ENCODE measurements at places on chromosomes 1 and 21.

DNA sequence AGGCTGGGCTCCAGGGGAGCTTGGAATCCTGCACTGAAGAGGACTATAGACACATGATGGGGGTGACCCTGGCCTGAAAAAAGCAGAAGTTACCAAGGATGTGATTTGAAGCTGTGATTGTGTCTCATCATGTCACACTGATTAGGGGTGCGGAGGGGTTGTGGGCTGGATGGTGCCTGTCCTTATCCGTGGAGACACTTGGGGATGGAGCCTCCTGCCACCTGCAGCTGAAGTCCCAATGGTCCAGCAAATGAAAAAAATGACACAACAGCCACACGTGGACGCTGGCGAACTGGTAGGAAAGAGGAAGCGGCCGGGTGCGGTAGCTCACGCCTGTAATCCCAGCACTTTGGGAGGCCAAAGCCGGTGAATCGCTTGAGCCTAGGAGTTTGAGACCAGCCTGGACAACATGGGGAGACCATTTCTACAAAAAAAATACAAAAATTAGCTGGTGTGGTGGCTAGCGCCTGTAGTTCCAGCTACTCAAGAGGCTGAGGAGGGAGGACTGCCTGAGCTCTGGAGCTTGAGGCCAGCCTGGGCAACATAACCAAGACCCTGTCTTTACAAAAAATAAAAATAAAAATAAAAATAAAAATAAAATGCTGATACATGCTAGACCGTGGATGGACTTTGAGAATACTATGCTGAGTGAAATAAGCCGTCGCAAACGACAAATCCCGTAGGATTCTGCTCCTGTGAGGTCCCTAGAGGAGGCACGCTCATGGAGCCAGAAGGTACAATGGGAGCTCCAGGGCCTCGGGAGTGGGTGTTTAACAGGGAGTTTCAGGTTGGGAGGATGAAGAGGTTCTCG lies 838 bp upstream of the IBA57 start:
- DNase-seq: no peak

GRCh38 chr1:156766298-156767100 lies 836 bp upstream of the PRCC start:
- no peak for DNase-seq

- DNase-seq: no peak
Observed at GRCh38 chr1:81174811-81175476, 625.8 kb upstream of the ADGRL2 start.

DNA sequence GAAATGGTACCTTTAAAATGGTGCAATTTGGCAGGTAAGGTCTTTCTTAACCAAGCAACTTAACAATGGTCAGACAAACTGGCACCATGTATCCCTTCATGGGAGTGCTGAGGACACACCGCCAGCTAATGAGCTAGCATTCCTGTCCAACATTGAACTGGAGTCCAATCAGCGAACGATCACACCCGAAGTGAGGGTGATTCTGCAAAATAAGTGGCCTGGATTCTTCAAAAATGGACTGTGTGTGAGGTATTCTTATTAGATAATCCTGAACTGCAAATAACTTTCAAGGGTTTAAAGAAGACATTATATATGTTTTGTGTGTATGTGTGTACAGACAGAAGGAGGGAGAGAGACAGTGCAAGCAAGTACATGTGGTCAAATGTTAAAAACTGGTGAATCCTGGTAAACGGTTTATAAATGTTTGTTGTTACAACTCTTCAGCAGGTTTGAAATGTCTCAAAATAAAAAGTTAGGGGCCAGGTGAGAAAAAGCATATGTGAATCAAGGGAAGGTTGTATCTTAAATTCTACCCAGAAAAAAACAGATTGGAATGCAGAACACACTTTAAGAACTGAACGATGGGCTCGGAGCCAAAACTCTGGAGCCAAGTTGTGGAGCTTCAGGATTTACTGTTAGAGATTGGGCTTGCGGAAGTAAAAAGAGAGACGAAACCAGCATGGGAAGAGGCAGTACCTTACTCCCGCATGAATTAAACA lies 20.9 kb downstream of the GADD45A start:
- DNase-seq: no peak

GRCh38 chr1:70843452-70843851 lies 204.2 kb downstream of the PTGER3 start:
- DNase-seq: no peak

- no peak for DNase-seq
Observed at GRCh38 chr1:9174762-9175161, 45.9 kb upstream of the GPR157 start.

DNA sequence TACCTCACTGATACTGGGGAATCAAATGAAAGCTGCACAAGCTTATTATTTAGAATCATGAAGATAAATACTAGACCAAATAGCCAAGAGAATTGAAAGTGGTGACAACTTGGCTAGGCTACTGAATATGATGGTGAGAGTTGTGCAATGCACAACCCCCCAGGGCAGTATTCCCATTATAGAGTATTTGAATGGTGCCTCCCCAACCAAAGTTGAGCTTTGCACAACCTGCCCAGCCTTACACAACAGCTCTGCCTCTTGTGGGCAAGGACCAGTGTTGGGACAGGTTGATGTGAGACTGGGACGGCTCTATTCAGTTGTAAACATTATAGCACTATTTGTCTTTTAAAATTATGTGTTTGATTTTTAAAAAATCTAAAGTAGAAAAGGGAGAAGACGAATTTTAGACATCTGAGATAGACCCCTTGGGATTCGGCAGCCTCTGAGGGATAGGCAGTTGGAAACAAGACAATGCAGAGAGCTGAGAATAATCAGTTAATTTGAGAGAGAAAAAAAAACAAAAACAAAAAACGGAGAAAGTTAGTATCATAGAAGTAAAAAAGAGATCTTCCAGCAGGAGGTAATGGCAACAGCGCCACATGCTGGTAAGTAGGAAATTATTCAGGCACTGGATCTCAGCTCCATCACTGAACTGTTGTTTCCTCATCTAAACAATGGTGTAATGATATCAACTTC lies 91.0 kb upstream of the KCNA3 start:
- peak; percentile 36 for DNase-seq

DNA sequence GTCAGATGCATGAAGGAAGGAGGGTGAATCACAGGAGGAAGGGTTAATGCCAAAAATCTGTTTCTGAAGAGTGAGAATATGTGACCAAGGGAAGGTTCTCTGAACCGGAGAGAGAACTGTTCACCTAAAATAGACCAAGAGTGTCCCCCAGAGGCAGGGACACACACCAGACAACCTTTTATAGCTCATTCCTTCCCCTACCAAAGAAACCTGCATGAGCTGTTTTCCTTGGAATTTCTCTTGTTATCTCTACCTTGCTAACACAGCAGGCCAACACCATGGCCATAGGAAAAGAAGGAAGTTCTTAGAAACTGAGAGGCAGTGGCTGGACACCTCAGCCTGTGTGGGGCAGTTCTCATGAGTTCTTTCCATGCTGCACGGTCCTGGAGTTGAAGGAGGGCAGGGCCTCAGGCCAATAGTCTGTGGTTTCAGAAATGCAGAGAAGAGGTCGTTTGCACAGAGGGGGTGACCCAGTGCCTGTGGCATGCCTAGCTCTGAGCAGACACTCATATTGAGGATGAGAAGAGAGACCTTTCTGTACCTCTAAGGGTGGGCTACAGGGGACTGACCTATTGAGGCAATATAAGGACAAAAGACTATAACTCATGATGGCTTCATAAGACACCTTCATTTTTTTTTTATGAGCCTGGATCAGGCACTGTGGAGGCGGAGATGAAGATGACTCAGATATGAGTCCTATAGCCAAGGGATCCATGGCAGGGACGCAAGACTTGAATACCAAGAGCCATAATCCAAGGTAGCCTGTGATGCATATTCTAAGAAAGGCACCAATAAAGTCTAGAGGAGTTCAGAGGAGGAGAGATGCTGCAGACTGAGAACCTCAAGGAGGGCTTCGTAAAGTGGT lies 39.4 kb downstream of the IGFN1 start:
- no peak for DNase-seq

- no peak for DNase-seq
Observed at GRCh38 chr1:200237066-200237465, 172.8 kb downstream of the ZNF281 start.

- DNase-seq: no peak
Observed at GRCh38 chr1:60847855-60848582, 234.3 kb upstream of the NFIA start.

- no peak for DNase-seq
Observed at GRCh38 chr1:67916140-67916886, 83.0 kb upstream of the GNG12 start.

GRCh38 chr1:78223417-78224215 lies 177.8 kb downstream of the GIPC2 start:
- DNase-seq: no peak

DNA sequence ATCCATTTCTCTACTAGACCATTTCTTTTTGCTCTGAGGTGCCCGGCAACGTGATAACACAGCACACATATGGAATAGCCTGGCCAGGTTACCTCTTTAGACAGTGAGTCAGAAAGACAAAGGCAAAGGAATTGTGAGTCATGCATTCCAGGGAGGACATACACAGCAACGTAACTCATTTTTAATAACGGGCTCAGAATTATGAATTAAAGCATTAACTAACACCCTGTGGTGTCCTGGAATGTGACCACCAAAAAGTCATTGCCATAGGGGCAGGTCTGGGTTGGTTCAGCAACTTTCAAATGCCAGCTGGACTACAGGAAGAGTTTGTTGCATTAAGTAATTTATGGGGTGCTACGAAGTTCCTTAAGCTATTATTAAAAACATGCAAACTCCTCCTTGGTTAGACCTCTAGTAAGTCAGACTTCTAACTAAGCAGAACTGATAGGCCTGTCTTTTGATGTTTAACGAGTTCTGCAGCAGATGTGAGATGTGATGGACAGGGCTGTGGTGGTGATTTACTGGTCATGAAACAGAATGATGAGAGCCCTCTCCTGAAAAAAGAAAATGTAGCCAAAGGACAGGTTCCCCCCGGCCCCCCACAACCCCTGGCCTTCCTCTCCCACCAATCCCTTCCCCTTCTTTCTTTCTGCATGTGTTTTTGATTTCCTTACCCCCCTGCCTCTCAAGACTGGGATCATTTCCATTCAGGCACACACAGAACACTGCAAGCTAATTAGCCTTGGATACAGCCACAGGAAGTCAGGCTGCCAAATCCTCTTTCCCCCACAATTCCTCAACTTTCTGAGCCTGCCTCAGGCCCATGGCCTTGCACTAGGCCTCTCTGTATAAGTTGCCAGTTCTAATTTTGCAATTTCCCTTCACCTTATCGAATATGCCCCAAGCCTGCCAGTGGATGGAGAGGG lies 88.9 kb upstream of the HAO2 start:
- DNase-seq: no peak

DNA sequence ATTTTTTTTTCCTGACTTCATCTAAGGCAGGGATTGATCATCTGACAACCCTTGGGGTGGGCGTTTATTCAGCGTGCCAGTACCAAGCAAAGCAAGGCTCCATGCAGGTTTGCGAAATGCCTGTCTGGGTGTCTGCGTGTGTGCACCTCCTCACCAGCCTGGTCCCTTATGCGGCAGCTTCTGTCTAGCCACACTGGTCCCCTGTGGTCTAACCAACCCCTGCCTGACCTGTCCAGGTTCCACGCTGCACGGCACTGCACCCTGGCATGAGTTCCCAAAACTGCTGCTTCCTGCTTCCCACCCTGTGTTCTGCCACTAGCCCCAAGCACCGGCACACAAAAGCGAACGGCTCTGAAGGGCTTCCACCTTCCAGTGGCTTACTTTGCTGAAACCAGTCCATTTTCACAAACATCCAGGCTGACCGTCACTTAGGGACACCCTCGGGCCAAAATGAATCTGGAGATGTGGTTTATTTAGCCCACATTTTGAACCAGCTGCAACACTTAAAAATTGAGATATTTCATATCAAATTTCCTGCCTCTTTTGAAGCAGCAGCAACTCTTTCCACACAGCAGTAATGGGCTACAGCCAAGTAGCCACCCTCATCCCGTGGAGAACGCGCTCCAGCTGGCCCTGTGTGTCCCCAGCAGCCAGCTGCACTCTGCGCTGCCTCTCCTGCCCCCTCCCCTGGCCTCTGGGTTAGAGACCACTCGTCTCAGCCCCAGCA lies 55.7 kb downstream of the HLCS start:
- no peak for DNase-seq

- no peak for DNase-seq
Observed at GRCh38 chr1:45568421-45568820, 15.4 kb upstream of the NASP start.

- DNase-seq: no peak
Observed at GRCh38 chr1:168811176-168811575, 82.2 kb upstream of the DPT start.

DNA sequence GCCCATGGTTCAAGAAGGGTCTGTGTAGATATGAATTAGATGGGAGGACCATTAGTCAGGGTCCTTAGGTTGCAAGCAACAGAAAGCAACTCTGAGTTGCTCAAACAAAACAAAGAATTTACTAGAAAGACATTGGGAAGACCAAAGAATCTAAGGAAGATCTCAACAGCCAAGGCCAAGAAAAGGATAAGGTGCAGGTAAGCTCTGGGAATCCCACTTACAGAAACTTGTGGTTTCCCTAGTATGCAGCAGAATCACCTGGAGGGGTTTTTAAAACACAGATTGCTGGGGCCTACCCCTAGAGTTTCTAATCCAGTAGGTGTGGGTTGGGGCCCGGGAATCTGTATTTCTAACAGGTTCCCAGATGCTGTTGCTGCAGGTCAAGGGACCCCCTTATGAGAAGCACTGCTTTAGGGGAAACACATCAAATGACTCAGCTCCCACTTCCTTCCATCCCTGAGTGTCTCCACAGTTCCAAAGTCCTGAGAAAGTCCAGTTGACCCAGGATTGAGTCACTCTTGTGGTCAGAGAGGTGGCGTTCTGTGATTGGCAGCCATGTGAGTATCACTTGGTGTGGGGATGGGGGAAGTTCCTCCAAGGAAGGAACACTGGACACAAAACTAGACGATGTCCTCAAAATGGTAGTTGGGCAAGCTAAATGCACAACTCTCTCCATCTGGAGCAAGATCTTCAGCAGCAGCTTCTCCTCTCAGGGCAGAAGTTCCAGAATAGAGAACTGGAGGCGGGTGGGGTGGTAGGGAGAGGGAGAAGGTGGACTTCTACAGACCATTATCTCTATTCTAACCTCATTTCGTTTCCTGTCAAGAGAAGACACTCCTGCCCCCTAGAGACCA lies 24.2 kb upstream of the EYA3 start:
- DNase-seq: no peak

DNA sequence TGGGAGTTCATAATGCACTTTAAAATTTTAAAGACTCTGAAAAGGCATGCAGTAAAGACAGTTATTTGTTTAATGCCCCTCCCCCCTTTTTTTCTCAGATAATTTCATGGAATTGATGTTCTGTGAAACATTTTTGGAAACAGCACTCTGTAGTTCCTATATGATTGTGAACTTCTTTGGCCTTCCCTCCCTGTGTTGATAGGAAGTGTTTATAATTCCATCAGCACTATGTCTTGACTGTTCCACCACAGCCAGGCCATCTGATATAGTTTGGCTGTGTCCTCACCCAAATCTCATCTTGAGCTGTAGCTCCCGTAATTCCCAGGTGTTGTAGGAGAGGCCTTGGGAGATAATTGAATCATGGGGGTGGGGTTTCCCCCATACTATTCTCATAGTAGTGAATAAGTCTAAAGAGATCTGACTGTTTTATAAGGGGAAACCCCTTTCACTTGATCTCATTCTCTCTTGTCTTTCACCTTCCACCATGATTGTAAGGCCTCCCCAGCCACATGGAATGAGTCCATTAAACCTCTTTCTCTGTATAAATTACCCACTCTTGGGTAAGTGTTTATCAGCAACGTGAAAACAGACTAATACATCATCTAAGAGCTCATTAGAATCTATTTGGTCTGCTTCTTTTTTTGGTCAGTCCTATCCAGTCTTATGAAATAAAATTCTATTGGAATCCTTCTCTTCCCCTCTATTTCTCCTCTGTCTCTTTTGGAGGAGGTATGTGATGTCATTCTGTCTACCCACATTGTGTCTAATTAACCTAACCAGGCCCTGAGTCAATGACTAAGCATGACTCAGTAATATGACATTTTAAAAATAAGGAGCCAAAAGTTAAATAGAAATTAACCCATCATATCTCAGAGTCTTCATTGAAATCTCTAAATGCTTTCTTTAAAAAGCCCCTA lies 8.9 kb downstream of the CCDC185 start:
- DNase-seq: no peak

Measured in endothelial cell (in vitro differentiated cells).